ENCODE measurements at places on chromosomes 3 and 15. TPM values are rescaled to one million over a fixed set of nuclear protein-coding genes. Genes with fewer than 3 reads are reported as not detected.

The EFCAB12 gene
- total RNA-seq = 0.14 TPM

The SMCO1 gene
- total RNA-seq = not detected

The CFAP92 gene
- 5.9 TPM for total RNA-seq

DNA sequence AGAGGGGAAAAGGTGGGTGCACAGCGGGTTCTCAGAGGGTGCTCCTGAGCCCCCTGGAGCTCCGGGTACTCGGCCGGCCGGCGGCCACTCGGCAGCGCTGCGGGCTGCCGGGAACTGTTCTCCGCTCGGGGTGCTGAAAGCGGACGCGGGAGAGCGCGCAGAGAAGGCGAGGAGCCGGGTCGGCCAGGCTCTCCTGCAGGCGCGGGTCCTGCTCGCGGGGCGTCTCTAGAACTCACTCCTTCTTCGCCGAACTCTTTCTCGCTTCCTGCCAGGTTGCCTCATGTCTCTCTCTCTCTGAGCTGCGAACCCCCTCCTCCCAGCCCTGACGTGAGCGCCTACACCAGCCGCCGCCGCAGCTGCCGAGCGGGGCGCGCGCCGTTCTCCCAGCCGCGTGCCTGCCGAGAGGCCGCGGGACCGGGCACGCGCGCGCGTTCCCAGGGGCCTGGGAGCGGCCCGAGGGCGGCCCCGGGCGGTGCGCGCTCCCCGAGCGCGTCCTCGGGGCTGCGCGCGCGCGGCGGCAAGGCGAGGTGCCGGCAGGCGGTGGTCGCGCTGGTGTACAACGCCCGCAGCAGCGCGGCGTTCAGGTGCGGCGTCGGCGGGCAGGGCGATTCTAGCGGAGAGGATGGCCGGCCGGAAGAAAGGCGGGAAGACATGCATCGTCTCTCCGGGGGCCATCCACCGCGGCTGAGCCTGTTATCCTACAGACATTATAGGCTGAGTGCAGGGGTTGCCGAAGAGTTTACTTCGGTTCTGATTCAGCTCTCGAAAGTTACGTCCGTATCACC is at the start of gene PEX5L:
Gene PEX5L (minus strand): TSS at position 267 of the 785 bp plus-strand sequence. CDS start 338 bp downstream, outside the sequence.
- H3K27me3 ChIP-seq = no peaks in the 10 kb centered on the region
- H3K36me3 ChIP-seq = no peaks in the 10 kb centered on the region
- no peak within 1 kb of the TSS for H3K4me3 ChIP-seq
- no peak for DNase-seq

GRCh38 chr3:123385981-123386380 is 62.9 kb downstream of the ADCY5 start:
- no peaks in the 10 kb centered on the region for H3K27me3 ChIP-seq
- no peaks in the 10 kb centered on the region for H3K4me1 ChIP-seq
- H3K27ac ChIP-seq = no peak overlapping the region
- H3K36me3 ChIP-seq = no peaks in the 10 kb centered on the region

DNA sequence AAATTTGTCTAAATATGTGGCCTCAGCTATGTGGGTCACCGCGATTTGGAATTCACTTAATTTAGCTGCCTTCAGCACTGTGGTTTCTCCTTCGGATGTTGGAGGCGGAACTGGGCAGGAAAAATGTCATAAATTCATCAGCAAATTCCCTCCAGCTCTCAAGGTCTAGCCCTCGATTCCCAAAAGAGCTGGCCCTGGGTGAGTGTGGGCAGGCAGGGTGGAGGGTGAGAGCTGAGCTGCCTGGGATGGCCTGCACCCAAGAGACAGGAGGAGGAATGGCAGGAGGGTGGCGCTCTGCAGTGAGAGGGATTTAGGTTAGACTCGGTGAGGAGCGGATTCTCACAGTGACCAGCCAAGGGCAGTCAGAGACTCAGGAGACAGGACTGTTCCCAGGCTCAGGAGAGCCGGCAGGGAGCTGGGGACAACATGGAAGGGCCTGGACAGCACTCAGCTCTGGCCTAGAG is 57.1 kb downstream of the FEM1B start:
- H3K4me3 ChIP-seq = no peak overlapping the region
- H3K36me3 ChIP-seq = no peaks in the 10 kb centered on the region
- H3K4me1 ChIP-seq = no peaks in the 10 kb centered on the region
- no peak overlapping the region for H3K27ac ChIP-seq

DNA sequence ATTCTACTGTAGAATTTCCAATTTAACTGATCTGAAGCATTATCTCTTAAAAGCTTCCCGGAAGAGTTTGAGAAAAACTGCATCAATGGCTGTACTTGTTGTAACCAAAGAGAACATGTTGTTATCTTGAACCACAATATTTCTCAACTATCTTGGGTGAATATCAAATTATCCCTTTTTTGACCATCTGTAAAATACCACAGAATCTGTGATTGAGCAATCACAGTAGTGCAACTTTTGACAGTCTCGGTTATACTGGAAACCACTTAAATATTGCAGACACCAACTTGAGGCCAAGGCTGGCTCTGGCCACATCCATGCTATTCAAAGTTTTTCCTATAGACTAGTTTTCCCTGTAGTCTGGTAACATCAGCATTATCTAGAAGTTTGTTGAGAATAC is 842.8 kb upstream of the EPHA6 start:
- no peak overlapping the region for H3K27ac ChIP-seq
- H3K4me1 ChIP-seq = no peaks in the 10 kb centered on the region
- H3K36me3 ChIP-seq = no peaks in the 10 kb centered on the region
- H3K4me3 ChIP-seq = no peak overlapping the region
- DNase-seq = no peak

All from Caco-2 (cell line).